ENCODE measurements at places on chromosomes 4 and X.

GRCh38 chr4:19993242-19993641 is 258.5 kb upstream of the SLIT2 start:
- DNase-seq: no peak

- DNase-seq: peak; percentile 27
Measured at GRCh38 chr4:6658597-6659075, 18.2 kb downstream of the MRFAP1 start.

DNA sequence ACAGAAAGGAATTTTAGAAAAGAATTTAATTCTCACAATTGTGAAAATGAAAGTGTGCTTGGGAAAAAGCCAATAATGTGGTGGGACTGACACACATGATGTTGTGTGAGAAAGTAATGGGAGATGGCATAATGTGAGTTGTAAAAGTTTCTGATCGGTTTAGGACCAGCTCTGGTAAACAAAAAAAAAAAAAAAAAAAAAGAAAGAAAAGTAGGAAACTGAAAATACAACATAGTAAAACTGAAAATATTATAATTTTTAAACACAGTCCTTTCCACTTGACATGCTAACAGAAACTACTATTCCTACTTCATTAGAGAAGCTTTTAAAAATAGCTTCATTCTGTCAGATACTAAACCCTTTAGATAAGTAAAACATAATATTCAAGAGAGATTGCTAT is 28.2 kb downstream of the RAP1GDS1 start:
- no peak for DNase-seq

DNA sequence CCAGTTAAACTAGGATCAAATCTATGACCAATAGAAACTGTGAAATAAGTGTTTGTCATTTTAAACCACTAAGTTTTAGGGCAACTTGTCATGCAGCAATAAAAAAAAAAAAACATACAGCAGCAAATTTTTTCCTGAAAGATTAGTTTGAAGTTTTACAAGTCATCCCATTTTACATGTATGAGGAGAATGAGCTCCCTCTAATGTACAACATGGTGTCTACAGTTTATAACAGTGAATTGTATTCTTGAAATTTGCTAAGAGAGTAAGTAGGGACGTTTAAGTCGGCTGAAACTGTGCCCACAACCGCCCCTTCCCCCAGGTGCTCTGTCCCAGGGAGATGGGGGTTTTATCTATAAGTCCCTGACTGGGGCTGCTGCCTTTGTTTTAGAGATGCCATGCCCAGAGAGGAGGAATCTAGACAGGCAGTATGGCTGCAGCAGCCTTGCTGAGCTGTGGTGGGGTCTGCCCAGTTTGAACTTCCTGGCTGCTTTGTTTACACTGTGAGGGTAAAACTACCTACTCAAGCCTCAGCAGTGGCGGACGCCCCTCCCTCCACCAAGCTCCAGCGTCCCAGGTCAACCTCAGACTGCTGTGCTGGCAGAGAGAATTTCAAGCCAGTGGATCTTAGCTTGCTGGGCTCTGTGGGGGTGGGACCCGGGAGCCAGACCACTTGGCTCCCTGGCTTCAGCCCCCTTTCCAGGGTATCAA is 499.3 kb upstream of the CT83 start:
- no peak for DNase-seq

DNA sequence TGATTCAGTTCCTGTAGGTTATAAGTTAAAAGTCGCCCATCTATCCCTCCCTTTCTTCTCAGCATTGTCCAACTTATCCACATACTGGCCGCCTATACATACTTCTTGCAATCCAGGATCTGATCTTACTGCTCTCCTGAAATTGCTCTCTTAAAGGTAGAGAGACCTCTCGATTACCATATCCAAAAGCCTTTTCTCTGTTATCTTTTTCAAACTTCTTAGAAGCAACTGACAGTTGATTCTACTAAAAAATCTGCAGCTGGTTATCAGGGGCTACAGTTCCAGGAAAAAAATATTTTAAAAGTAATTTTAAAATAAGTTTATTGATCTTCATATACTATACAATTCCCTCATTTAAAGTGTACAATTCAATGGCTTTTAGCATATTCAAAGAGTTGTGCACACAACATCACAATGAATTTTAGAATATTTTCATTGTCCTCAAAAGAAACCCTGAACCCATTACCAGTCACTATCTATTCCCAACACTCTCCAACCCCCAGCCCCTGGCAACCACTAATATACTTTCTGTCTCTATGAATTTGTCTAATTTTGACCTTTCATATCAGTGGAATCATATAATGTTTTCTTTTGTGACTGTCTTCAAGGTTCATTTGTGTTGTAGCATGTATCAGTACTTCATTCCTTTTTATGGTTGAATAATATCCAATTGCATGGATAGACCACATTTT is 102.0 kb downstream of the HDAC8 start:
- DNase-seq: no peak

- DNase-seq: no peak
Measured at GRCh38 chr4:143514497-143514896, 995 bp downstream of the SMARCA5 start.

- no peak for DNase-seq
Measured at GRCh38 chr4:178316211-178316610, 874.0 kb upstream of the AGA start.

DNA sequence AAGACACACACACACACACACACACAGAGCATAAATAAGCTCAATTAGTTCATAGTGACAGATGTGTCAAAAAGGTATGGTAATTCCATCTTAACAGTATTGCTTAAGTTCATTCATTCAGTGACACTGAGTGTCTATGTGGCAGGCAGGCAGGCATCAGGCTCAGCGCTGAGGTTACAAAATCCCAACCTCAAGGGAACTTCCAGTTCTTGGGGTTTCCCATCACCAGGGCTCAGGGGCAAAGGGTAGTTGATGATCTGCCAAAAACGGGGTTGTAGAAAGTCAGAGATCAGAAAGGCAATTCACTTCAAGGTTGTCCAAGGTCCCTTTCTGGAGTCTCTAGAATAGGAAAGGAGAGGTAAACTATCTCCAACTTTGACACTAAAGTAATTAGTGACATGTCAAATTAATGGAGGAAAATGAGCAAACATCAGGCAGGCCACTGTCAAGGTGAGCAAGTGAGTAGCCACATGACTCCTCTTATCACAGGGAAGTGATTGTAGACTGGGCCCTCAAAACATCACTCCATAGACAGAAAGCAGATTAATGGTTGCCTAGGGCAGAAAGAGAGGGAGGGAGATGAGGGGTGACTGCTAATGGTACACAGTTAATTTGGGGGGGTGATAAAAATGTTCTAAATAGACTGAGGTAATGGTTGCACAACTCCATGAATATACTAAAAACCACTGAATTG is 41.8 kb downstream of the GPC4 start:
- DNase-seq: no peak

GRCh38 chrX:13123247-13123856 is 78.9 kb upstream of the FAM9C start:
- DNase-seq: no peak

DNA sequence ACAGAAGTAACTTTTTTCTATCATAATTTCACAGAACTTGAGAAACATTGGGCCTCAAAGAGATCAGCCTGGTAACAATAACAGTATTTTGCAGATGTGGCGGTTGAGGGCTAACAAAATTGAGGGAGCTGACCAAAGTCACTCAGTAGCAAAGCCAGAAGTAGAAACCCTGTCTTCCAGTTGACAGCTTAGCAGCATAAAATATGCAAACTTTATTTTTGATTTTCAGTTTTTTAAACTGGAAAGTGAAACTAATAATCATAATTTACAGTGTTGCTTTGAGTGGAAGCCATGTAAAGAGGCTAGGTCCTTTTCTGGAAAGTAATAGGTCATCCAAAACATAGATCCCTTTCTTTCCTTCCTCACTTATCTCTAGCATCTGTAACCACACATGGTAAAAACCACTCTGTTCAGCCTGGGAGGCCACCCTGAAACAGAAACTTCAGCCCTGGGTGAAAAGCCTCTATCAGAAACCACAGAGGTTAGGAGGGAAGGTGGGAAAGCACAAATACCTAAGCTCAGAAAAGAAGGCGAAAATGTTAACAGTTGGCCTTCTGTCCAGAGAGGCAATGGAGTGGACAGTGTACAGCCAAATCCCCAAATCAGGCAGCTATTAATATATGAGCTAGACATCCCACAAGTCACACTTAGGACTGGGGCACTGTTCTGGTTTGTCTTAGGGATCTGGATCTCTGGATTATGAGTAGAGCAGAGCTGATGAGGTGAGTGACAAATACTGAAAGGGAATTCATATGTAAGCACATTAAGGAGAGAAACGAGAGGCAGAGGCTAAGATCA is 61.1 kb upstream of the ARSJ start:
- DNase-seq: no peak

DNA sequence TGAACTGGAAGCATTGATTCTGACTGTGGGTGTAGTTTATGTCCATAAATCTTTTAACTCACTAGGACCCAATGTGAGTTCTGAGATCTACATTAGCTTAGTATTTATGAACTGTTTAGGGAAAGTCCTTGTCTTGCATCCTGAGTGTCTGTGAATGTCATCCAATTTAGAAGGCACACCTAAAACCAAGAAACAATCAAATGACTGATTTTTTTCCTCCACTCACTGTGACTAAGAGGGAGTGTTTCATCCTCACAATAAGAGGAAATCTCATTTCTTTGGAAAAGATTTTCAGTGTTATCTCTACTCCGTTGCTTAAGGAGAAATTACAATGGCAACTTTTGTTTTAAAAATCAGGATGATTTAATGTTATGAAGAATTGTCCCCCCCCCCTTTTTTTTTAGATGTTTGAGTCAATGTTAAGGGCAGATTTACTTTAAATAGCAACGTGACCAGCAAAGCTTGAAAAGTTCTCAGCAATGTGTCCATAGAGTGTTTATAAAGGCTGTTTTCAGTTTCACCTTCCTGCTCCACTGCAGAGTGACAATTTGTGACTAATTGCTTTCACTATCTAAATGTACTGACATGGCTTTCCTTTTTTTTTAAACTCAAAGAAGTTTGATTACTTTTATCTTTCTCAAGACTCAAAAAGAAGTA is 173.0 kb downstream of the SPCS3 start:
- no peak for DNase-seq

- no peak for DNase-seq
Measured at GRCh38 chr4:38322714-38323113, 341.3 kb upstream of the KLF3 start.

DNA sequence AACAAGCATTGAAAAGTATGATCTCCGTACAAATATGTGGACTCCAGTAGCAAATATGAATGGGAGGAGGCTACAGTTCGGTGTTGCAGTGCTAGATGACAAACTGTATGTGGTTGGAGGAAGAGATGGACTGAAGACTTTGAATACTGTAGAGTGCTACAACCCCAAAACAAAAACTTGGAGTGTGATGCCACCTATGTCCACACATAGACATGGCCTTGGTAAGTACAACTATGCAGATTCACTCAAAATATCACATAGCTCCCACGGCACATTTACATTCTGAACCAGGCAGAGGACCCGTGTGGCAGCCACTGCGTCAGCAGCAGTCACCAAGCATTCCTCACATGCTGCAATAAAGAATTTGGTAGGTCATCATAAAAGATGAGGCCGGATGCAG is 41.3 kb downstream of the KLHL5 start:
- no peak for DNase-seq

- no peak for DNase-seq
Measured at GRCh38 chrX:21959362-21960051, 19.0 kb downstream of the SMS start.

- no peak for DNase-seq
Measured at GRCh38 chr4:152723236-152723635, 43.4 kb upstream of the TMEM154 start.

DNA sequence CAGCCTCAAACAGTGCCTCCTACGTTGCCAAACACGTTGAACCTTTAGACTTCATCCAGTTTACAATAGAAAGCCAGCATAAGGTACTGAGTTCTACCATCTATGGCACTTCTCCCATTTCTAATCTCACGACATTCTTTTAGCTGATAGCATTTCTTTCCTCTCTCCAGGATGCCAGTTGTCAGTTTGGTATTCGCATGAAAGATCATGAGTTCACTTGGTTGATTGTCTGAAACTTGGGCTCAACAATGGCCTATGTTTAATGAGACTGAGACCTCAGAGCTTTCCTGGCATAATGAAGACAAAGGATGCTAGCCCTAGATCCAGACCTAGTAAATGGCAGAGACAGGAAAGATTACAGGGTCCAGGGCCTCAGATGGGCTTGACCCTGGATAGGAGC is 69.2 kb upstream of the SPRY1 start:
- DNase-seq: no peak

DNA sequence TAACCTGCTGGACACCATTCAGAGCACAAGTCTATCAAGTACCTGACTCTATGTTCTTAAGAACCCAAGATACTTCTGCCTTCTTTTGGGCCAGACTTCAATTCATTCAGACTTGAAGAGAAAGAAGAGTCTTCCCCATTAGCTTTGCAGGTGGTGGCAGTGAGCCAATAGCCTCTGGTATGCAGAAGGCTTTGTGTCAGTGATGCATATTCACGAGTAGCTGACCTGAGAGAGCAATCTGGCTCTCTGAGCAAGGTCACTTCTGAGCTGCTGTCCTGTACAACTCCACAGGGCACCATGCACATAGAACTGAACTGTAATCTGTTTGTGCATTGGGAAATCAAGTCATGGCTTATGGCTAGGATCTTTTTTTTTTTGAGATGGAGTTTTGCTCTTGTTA is 39.9 kb upstream of the SPINK2 start:
- no peak for DNase-seq

DNA sequence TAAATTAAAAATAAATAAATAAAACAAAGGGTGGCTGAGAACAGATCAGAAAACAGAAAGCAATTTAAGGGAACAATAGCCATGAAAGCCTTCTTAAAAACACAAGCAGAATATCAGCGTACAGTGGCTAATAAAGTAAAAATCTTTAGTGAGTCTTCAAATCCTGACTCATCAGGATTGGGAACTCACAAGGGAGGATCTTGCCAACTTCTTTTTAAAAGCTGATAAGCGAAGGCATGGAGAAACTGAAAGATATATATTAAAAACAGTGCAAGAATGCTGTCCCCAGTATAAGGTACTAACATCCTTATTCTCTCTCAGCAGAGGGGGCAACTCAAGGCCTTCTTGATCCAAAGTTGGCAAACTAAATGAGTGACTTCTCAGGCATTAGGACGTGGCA is 180.1 kb downstream of the DHX15 start:
- DNase-seq: no peak

DNA sequence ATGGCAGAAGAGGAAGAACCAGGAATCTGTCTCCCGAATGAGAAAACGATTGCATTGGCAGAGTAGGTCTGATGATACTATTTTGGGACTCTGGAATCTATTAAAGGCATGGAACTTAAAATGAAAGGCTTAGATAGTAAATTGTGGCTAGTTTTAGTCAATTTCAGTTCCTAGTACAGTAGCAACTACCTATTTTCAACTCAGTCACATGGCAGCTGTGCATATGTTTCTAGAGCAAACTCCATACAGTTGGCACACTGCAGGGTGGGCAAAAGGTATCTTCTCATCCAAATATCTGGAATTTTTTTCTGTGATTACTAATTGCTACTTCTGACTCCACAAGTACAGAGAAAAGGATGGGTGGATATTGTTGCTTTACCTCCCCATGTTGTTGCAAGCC is 663.6 kb downstream of the PCDH7 start:
- no peak for DNase-seq

DNA sequence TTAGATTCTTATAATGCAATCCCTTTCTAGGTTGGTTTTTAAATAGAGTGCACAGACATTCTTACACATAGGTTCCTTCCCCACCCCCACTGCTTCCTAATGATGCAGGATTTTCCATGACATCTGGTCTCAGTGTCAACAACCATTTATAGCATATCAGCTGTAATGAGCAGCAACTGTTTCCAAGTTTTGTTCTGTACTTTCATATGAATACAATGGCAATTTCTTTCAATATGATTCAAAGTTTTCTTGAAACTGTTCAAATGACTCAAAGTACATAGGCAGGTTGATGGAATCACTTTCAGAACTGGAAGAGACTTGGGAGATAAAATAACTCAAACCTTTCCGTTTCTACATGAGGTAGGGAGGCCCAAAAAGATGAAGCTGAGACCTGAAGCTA is 220.7 kb downstream of the CAMK2D start:
- no peak for DNase-seq

Data from T-helper 22 cell (primary cell).